Subcutaneous adipose tissue (tissue), 4 donors: ENCODE measurements at places on chromosomes 13 and 19. TPM values are rescaled to one million over a fixed set of nuclear protein-coding genes. Genes with fewer than 3 reads are reported as not detected.

The ZSCAN1 gene
- total RNA-seq: not detected

The ZNF439 gene
- total RNA-seq: 5.1 TPM

The RAB3A gene
- total RNA-seq: not detected

The SYNGR4 gene
- total RNA-seq: not detected

The ZNF814 gene
- total RNA-seq: 9.0 TPM

The FFAR3 gene
- 1.1 TPM for total RNA-seq

The ICAM4 gene
- total RNA-seq: 2.4 TPM

The SOX21 gene
- total RNA-seq: not detected

The PSG2 gene
- total RNA-seq: not detected

The NPAS1 gene
- not detected for total RNA-seq

The OR7A17 gene
- not detected for total RNA-seq

The IL27RA gene
- total RNA-seq: 7.0 TPM

The ATP4A gene
- not detected for total RNA-seq

The CEACAM4 gene
- total RNA-seq: 1.9 TPM

The DHRS12 gene
- 25.1 TPM for total RNA-seq

The CEACAM16 gene
- total RNA-seq: not detected

The PLK5 gene
- not detected for total RNA-seq

The ODAD3 gene
- total RNA-seq: not detected

The ADGRE1 gene
- total RNA-seq: 0.17 TPM

The HSD17B14 gene
- total RNA-seq: 6.4 TPM

The RFPL4AL1 gene
- not detected for total RNA-seq
